ENCODE measurements at places on chromosomes 1 and 21. TPM values are rescaled to one million over a fixed set of nuclear protein-coding genes. Genes with fewer than 3 reads are reported as not detected.
A peak's percentile ranks its signal among the peaks of the same experiment; 100 is the strongest.

DNA sequence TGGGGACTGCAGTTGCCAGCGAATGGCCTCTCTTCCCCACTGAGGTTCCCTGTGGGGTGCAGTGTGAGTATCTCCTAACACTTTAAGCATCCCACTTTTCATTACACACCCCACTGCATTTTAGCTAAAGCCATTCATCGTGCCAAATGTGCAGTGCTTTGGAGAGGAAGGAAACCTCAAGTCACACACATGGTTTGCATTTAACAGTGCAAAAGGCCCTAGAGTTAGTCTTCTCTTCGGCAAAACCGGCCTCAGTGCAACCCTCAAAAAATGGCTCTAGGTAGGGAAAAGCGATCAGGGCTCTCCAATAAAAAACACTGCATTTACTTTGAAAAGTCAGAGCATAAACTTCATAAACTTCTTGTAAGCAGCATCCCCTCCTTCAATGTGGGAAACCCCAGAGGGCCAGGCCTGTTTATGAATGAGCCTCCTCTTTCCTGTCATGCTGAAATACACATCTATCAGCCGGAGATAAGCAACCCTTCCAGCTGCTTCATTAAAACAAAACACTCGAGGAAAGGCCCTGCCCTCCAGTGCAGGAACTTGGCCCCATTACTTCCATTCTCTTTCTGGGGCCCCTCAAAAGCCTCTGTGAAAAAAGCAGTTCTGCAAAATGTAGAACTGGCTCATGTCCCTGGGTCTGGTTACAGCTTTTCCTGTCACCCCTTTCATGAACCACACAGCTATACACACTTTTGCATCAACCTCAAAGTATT lies 184.0 kb downstream of the CDC7 start:
- no peak for ATAC-seq

DNA sequence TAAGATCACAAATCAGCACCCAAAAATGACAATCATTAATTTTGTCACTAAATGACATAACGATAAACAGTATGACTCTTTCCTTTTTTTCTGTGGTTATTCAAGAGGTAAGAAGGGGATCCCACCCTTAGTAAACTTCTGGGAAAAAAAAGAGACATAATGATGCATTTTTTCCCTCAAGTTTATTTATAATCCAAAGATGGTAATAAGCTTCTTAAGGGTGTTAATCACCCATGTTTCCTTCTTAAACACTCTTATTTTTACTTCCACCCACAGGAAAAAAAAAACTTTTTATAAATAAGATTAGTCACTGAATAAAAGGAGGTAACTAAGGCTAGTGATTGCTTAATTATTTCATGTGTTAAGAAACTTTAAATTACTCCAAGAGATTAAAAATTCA lies 24.7 kb downstream of the RGS1 start:
- no peak for ATAC-seq

The NECAP2 gene
- total RNA-seq: 38.1 TPM

The DRAXIN gene
- 0.04 TPM for total RNA-seq

The CNR2 gene
- 0.12 TPM for total RNA-seq

The PGLYRP3 gene
- total RNA-seq: 31.3 TPM

DNA sequence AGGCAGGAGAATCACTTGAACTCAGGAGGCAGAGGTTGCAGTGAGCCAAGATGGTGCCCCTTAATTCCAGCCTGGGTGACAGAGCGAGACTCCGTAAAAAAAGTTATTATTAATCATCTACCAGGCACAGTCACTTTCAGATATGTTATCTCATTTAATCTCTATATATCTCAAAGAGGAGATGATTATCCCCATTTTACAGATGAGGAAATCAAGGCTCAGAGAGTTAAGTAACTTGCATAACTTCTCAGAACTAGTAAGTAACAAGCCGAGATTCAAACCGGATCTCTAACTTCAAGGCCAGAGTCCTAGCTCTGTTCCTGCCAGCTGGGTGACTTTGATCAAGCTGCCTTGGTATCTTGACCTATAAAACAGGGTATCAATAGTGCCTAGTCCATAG lies 17.5 kb downstream of the DIO1 start:
- ATAC-seq: no peak

DNA sequence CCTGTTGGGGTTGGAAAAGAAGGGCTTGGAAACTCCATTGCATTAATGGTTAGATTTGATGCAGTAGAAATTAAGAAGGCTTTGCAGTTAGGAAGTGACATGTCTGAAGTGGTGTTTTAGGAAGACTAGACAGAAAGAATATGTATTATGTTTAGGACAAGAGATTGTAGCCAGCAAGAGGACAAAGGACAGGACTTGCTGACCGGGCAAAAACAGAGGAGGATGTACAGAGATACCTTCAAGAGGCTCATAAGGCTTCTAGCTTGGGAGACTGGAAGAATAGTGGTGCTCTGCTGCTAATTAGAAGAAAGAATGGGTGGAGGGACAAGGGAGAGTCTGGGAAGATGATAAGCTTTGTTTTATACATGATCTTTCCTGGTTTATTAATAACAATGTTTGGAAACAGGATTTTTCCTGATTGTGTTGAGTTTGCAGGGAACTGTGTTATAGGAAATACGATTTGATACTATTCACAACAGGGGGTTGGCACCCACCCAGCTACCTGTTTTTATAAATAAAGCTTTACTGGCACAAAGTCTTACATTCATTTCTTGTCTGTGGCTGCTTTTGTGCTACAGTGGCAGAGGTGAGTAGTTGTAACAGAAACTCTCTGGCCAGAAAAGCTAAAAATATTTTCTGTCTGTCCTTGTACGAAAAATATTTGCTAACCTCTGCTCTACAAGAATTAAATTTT lies 37.1 kb upstream of the TMCO2 start:
- ATAC-seq: no peak

- ATAC-seq: no peak
Observed at GRCh38 chr21:39648879-39649278, 36.1 kb downstream of the B3GALT5 start.

GRCh38 chr21:42997053-42997452 lies 22.7 kb downstream of the PKNOX1 start:
- ATAC-seq: peak; percentile 94

The FGR gene
- total RNA-seq: 1.3 TPM

- ATAC-seq: peak; percentile 93
Observed at GRCh38 chr1:46611691-46612221, 4.9 kb downstream of the MOB3C start.

GRCh38 chr1:113192242-113192641 lies 119.2 kb downstream of the LRIG2 start:
- ATAC-seq: no peak

DNA sequence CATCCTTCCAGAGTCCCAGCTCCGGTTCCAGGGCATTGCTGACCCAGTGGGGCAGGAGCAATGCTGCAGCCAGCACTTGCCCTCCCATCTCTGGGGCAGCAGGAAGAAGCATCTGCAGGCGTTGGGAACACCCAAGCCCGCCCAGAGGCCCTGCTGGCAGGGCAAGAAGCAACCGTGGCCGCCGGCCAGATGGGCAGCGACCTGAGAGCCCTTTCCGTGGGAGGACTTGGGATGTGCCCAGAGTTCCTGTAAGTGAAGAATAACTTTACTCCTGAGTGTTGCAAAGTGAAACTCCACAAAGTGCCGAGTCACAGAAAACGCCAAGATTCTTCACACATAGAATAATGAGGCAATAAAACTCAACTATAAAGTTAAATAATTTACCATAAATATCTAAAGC lies 46.0 kb downstream of the GRIK3 start:
- no peak for ATAC-seq

- ATAC-seq: no peak
Observed at GRCh38 chr1:228216371-228217320, 8.8 kb downstream of the OBSCN start.

DNA sequence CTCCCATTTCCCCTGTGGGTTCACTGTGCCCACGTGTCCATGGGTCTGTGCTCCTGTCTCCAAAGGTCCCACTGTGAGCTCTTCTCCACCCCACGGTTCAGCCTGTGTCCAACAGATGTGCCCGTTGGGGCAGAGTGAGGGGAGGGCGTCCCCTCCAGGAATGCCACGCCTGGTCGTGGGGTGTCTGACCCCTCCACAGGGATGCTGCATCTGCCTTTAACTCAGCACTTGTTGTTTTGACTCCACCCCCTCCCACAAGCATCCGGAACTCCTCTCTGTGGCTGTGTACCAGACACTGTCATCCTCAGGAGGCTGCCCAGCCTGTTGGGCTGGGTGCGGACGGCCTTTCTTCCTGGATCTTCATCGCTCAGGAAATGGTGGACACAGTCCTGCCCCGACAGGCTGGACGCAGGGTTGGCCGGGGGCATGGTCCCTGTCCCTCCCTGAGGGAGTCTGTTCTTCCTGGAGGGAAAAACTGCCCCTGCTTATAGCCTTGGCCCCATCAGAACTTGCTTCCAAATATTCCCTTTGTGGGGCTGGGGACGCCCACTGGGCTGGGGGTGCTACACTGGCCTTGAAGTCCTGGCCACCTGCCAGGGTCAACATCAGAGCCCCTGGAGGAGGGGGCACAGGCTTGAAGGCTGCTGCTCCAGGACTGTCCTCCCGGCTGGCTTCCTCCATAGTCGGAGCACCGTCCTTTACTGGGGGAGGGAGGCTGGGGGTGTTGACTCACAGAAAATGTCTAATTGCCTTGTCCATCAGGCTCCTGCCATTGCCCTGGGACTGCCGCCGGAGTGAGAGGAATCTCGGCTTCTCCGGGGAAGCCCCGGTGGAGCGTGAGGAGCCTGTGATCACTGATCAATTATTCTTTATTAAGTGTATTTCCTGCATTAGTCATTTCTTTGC lies 182.0 kb upstream of the C1orf174 start:
- ATAC-seq: peak; percentile 38

The KRTAP12-1 gene
- not detected for total RNA-seq

GRCh38 chr1:6928106-6928885 lies 143.0 kb downstream of the CAMTA1 start:
- no peak for ATAC-seq

The ZNF683 gene
- total RNA-seq: not detected

DNA sequence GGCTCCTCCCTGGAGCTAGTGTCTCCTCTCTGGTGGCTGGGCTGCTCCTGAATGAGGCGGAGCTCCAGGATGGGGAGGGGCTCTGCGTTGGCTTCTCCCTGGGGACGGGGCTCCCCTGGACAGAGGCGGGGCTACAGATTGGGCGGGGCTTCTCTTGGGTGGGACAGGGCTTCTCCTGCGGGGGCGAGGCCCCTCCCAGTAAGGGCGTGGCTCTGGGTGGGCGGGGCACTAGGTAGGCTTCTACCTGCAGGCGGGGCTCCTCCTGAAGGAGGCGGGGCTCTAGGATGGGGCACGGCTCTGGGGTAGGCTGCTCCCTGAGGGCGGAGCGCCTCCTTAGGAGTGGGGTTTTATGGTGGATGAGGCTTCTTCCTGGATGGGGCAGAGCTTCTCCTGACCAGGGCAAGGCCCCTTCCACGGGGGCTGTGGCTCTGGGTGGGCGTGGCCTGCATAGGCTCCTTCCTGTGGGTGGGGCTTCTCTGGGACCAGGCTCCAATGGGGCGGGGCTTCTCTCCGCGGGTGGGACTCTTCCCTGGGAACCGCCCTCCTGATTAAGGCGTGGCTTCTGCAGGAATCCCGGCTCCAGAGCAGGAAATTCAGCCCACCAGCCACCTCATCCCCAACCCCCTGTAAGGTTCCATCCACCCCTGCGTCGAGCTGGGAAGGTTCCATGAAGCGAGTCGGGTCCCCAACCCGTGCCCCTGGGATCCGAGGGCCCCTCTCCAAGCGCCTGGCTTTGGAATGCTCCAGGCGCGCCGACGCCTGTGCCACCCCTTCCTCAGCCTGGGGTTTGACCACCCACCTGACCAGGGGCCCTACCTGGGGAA lies 22.7 kb upstream of the ARF1 start:
- ATAC-seq: peak; percentile 84

Data from esophagus mucosa (tissue), 1 donor.